ENCODE measurements at places on chromosomes 2 and 18.

DNA sequence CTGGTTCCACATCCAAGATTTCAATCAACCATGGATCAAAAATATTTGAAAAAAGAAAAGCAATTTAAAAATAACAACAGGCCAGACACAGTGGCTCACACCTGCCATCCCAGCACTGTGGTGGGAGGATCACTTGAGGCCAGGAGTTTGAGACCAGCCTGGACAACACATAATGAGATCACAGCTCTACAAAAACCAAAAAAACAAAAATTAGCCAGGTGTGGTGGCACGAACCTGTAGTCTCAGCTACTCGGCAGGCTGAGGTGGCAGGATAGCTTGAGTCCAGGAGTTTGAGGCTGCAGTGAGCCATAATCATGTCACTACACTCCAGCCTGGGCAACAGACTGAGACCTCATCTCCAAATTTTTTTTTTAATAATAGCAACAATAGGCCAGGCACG, 13.4 kb upstream of the SPATA3 start:
- H3K36me3 ChIP-seq = no peaks in the 10 kb centered on the region
- peaks cover 48% of the 10 kb centered on the region for H3K4me1 ChIP-seq
- no peak overlapping the region for H3K27ac ChIP-seq
- no peak for DNase-seq

DNA sequence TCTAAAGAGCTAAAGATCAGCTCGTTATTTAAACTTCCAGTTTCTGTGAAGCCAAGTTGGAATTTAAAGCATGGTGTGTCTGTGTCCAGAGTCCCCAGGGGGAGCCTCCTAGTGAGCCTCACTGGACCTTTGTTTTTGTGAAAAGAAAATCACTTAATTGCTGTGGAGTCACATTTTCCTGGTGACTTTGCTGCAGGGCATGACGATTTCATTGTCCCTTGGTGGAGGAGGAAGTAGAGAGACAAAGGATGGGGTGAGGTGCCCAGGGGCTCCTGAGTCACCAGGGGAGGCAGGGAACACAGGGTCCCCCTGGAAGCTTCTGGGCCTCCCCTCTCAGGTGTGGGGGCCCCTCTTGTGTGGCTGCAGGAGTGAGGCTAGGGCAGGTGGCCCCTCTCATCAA, 19.7 kb downstream of the ATP6V1C2 start:
- no peaks in the 10 kb centered on the region for H3K27me3 ChIP-seq
- H3K4me3 ChIP-seq = no peak overlapping the region
- H3K27ac ChIP-seq = no peak overlapping the region
- no peaks in the 10 kb centered on the region for H3K4me1 ChIP-seq
- DNase-seq = no peak

DNA sequence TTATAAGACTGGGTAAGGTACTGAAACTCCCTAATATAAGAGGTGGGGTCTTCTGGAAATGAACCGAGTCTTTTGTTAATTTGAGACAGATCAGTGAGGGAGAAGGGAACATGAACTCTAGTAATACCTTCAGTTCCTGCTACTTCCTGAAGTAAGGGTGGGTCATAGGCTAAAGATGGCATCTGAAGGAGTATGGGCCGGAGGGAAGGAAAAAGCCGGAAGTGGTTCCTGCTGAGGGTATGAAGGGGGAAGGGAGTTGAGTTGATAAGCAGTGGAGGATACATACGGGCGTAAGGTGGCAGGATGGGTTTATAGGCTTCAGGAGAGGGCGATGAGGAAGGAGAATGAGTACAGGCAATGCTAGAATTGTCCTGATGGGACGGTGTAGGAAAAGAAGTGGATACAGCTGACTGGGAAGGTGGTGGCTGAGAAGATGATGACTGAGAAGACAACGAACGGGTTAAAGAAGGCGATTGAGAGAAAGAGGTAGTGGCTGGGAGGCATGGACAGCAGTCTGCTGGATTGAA, 58.2 kb downstream of the KYNU start:
- no peak overlapping the region for H3K27ac ChIP-seq
- H3K27me3 ChIP-seq = no peaks in the 10 kb centered on the region
- no peaks in the 10 kb centered on the region for H3K36me3 ChIP-seq
- no peak for DNase-seq
- no peak overlapping the region for H3K4me3 ChIP-seq

DNA sequence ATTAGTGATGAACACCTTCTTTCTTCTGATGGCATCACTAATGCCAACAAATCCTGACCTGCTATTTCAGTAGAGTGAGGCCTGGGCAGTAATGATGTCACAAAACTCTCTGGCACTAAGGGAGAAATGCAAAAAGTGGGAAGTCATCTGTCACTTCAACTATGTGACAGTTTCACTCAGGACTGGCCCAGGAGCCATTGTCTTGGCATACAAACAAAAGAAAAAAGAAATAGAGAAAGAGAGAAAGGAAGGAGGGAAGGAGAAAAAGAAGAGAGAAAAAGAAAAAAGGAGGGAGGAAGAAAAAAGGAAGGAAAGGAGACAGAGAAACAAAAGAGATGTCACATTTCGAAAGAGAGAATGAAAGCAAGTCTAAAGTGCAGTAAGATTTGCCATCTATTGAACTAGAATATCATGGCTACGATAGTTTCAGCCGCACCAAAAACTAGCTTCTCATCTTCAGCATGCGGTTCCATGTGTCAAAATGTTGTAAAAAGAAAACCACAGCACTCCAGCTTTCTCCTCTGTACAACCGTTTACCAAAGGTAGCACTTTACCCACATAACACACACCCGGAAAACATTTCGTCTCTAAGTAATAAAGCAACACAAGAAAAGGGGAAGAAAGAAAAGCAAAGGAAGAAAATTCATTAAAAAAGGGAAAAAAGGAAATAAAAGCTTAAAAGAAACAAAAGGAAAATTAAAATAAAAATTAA, 50.1 kb downstream of the CD226 start:
- peaks cover 36% of the 10 kb centered on the region for H3K4me1 ChIP-seq
- DNase-seq = no peak
- peaks cover 23% of the 10 kb centered on the region for H3K36me3 ChIP-seq
- no peaks in the 10 kb centered on the region for H3K27me3 ChIP-seq

DNA sequence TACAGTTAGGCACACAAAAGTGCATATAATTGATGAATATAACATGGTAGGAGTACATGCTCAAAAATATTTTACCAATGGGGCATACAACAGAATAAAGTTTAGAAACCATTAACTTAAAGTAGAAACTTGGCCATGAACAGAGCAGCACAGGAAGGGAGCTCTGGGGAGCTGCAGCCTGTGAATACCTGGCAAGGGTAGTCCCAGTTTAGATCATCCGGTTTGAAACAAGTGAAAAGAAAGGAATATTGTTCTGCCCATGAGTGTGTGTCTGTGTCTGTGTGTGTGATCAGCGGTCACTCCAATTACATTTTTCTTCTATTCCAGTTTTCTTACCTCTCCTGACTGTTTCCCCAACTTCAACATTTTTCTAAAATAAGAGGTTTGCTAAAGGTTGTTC, 233.0 kb downstream of the ALK start:
- H3K27me3 ChIP-seq = no peaks in the 10 kb centered on the region
- H3K4me1 ChIP-seq = no peaks in the 10 kb centered on the region
- H3K27ac ChIP-seq = no peak overlapping the region
- no peak for DNase-seq
- H3K4me3 ChIP-seq = no peak overlapping the region

- peaks cover 4% of the 10 kb centered on the region for H3K4me1 ChIP-seq
- no peak overlapping the region for H3K4me3 ChIP-seq
- H3K27me3 ChIP-seq = peaks cover 49% of the 10 kb centered on the region
- H3K27ac ChIP-seq = no peak overlapping the region
- peak; percentile 82 for DNase-seq
Measured at GRCh38 chr2:219530048-219530963, 13.3 kb downstream of the CHPF start.

GRCh38 chr18:13437796-13438506, 219.4 kb downstream of the LDLRAD4 start:
- no peaks in the 10 kb centered on the region for H3K36me3 ChIP-seq
- peak overlapping the region; percentile 69 for H3K27ac ChIP-seq
- DNase-seq = peak; percentile 70
- peak overlapping the region; percentile 20 for H3K4me3 ChIP-seq

DNA sequence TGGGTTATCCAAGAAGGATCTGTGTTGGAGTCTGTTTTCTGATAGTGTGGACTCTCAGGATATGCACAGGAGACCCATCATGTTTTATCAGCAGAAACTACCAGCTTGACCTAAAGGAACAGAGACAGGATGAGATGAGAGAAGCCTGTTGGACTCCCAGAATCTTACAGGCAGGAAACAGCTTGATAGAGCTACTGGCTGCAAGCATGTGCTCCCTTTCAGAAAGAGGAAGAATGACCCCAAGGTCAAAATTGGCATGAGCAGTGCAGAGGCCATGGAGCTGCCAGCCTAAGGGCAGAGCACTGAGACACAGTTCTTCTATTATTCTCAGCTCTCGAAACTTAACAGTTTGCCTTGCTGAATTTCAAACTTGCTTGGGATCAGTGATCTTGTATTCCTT, 135.2 kb upstream of the NFATC1 start:
- no peak for DNase-seq
- no peaks in the 10 kb centered on the region for H3K27me3 ChIP-seq
- peaks cover 6% of the 10 kb centered on the region for H3K36me3 ChIP-seq
- H3K27ac ChIP-seq = no peak overlapping the region
